Suppressor macrophage treated with lipopolysaccharide for 4 hours (primary cell): ENCODE measurements at places on chromosomes 5 and 9.

- DNase-seq, result no peak
These were observed 9.0 kb upstream of the PHF19 start for GRCh38 chr9:120885958-120886357.

- DNase-seq, result peak; percentile 37
These were observed 49.3 kb downstream of the COL15A1 start for GRCh38 chr9:98992885-98993569.

GRCh38 chr5:180212363-180213255, 3.6 kb upstream of the RASGEF1C start:
- no peak for DNase-seq

DNA sequence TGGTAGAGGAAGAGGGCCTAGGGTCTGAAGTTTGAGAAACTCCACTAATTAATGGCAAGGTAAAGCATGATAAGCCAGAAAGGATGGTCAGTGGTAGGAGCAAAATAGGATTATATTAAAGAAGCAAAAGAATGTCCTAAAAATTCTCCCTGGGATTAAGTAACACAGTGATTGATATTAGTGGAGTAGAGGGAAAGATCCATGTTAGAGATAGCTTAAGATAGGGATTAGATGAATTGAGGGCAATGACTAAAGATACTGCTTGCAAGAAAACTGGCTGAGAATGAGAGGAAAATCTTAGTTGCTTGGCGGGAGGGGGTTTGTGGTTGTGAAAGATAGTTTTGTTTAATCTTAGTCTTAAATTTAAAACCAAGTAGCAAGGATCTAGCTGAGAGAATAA, 255.6 kb downstream of the EPB41L4A start:
- no peak for DNase-seq

- no peak for DNase-seq
These were observed 22.3 kb downstream of the FABP6 start for GRCh38 chr5:160251406-160252155.

- no peak for DNase-seq
These were observed 69.5 kb downstream of the ACTBL2 start for GRCh38 chr5:57413145-57413544.

GRCh38 chr5:98941131-98941883, 12.5 kb upstream of the CHD1 start:
- peak; percentile 78 for DNase-seq

DNA sequence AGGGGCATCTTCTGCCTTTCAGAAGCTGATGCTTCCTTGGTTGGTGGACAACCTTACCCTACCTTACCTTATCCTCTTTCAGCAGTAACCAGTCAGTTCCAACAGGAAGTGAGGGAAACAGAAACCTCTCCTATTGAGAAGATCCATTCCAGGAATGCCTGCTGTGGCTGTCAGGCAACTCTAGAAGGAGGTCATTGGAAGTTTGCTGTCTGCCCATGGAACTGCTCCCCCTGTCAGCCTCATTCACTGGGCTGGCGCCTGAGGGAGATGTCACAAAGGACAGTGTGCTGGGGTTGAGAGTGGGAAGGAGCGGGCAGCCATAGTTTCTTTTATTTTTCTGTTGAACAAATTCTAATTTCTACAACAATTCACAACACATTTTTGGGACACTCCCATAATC, 54.7 kb downstream of the IRX1 start:
- DNase-seq, result no peak

DNA sequence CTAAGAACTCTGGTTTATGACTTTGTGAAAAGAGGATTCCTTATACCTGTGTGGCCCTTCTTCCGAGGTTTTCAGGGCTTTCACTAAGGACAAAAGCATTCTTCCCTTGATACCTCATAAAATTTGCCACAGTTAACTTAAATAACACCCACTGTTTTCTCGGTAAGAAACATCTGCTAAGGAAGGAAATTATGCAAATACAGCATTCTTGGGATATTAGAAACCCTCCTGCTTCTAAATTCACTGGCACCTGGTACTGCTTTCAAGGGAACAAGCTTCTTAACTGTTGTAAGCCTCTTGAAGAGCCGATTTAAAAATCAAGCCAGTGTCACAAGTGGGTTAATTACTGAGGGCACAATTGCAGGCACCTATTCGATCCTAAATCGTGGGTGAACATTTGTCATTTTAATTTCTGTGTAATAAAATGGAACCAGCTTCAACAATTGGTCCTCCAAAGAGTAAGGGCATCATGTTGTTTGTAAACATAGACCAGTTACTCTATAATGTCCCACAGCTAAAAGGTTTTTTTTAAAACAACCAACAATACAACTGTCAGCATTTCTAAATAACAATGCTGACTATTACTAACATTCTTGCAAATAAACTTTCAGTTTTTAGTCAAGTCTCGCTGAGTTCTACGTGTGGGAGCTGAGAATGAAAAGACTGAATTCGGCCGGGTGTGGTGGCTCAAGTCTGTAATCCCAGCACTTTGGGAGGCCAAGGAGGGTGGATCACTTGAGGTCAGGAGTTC, 26.6 kb downstream of the AK3 start:
- DNase-seq, result no peak

DNA sequence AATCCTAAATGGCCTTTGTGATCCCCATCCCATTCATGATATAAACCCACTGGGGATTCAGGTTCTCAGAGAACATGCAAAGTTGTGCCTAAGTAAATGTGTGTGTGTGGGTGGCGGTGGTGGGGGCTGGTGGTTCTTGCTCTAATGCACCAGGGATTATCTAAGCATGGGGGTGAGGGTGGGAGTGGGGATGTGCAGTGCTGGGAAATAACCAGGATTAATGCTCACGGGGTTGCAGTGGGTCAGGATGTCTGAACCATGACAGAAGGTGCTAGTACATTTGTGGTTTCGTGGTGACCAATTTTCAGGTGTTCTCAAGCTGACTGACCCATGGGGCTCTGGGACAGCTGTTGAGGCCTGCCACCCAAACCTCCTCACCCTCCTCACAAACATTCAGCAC, 101.0 kb downstream of the ZNF608 start:
- no peak for DNase-seq

GRCh38 chr5:45334939-45335338, 361.2 kb downstream of the HCN1 start:
- DNase-seq, result no peak

- no peak for DNase-seq
These were observed 8.9 kb upstream of the IL17B start for GRCh38 chr5:149387982-149388381.

- no peak for DNase-seq
These were observed 108.3 kb downstream of the DENND1A start for GRCh38 chr9:123821619-123822018.

DNA sequence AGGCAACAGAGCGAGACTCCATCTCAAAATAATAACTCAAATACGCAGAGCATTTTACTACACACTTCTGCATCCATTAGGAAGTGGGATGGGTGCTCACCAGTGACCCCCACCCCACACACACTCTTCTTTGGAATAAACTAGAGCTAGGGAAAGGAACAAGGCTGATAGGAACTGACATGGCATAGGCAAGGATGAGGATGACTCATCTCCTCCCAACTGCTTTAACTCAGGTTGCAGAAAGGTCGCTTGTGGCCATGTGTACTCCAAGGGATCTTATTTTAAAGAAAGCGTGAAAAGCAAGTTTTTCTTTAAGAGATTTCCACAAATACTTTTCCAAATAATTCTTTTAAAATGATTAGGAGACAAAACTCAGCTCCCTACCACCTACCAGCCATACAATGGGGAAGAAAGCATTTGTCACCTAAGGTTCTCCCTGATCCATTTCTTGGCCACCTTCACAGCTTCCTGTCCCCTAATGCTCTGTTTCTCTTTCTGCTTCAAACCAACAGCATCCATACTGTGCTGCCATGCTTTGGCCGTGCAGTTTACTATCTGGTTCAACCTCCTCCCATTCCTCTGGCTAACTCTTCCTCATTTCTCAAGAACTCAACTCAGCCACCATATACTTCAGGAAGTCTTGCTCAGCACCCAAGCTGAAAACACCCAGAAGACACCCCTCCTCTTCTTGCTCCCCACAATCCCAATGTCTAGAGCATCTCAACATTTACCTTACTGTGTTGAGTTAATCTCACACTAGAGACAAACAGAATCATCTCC, 211.9 kb downstream of the ACTL7B start:
- DNase-seq, result peak; percentile 9

- DNase-seq, result no peak
These were observed 576.9 kb downstream of the BNC2 start for GRCh38 chr9:16293610-16294009.

DNA sequence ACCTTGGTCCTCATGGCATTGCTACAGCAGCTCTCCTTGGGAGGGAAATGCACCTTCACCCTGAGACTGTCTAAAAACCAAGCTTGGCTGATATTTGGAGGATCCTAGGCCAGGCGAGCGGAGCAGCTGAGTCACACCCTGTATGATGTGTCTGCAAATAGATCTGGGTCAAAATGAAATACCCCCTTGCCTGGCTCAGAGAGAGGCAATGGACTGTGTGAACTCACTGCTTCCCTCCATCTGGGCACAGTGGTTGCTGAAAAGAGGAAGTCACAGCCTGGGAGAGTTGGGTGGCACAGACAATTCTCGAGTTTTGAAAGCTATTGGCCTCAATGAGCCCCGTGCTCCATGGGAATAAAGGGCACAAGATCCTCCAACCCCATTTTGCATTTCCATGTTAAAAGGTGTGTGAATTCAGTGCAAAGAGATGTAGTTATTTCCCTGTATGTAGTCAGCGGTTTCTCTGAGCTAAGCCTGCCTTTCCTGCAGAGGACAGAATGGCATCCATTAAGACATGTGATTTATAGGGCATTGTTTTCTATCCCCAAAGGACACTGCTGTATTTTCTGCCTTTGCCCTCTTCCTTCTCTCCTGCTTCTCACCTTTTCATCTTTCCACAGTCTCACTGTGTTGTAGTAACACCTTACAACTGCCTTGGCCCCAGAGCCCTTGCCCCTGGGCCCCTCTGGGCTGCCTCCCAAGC, 177.2 kb downstream of the GADD45G start:
- DNase-seq, result peak; percentile 95

- no peak for DNase-seq
These were observed 38.0 kb upstream of the XPA start for GRCh38 chr9:97735070-97735600.

GRCh38 chr9:38172586-38172985, 103.6 kb upstream of the SHB start:
- no peak for DNase-seq

DNA sequence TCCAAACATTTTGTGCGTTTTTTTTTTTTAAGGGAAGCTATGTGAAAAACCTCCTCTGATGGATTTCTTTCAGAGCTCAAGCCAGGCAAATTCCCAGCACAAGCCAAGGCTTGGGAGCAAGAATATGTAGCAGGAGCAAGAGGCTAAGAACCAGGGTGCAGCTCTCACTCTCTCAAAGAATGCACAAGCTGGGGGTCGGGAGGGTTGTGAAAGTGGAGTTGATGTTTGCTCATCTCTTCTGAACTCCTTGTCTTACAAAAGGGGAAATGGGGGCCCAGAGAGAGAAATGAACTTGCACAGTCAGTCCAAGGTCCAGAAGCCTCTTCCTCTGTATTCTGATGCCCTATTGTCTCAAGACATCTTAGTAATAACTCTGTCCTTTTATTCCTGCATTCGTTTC, 7.7 kb upstream of the TRAF1 start:
- peak; percentile 86 for DNase-seq

DNA sequence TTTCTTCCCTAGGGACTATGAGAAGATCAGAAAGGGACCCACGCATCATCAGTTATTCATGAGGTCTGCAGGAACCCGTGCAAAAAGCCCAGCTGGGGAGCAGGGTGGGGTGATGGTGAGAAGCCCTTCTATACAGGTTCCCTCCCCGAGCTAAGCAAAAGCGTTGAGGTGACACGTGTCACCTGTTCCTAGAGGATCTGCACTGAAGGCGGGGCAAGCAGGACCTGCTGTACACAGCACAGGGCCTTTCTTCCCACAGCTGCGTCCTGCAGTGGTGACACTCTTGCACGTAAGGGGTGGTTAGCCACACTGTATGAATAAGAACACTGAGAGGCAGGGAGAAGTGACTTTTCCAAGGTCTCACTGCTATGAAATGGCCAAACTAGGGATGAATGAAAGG, 37.2 kb upstream of the SH3PXD2B start:
- DNase-seq, result no peak

DNA sequence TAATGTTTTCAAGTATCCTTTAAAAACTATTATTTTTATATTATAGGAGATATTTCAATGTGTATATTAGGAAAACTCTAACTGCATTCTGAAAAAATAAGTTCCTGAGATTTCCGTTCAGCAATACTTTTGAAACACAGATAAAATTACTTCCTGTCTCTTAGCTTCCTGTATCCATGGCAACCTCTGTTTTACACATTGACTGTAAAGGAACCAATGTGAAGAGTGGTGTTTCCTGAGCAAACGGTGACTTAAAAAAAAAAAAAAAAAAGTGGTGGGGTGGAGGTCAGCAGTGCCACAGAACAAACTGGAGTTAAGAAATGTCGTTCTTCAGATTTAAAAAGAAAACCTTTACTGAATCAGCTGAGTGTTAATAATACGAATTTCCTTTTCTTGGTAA, at the start of gene LRRC70:
LRRC70 (plus strand) TSS at position 280 of the 400 bp plus-strand sequence. CDS start 620 bp downstream, outside the sequence.
- DNase-seq, result peak; percentile 66

DNA sequence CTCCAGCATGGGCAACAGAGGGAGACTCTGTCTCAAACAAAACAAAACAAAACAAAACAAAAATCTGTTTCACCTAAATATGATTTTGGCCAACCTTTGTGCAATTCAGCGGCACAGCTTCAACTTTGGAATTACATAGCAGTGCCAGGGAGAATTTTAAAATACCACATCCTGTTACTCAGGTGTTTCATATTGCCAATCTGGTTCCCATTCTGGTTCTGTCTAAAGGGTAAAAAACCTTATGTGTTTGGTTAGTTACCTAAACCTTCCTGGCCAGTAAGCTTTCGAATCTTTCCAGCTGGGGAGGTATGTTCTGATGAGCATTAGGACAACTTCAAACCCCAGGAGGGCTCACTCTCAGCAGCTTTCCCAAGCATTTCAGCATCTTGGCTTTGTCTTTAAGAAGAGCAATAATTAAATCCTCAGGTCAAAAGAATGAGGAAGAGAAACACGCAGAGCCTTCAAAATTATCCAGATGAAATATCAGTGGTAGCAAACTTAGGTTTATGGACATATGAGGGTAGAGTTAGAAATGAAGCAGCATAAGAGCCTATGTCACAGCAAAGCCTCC, 2.7 kb downstream of the DAB2 start:
- DNase-seq, result no peak

DNA sequence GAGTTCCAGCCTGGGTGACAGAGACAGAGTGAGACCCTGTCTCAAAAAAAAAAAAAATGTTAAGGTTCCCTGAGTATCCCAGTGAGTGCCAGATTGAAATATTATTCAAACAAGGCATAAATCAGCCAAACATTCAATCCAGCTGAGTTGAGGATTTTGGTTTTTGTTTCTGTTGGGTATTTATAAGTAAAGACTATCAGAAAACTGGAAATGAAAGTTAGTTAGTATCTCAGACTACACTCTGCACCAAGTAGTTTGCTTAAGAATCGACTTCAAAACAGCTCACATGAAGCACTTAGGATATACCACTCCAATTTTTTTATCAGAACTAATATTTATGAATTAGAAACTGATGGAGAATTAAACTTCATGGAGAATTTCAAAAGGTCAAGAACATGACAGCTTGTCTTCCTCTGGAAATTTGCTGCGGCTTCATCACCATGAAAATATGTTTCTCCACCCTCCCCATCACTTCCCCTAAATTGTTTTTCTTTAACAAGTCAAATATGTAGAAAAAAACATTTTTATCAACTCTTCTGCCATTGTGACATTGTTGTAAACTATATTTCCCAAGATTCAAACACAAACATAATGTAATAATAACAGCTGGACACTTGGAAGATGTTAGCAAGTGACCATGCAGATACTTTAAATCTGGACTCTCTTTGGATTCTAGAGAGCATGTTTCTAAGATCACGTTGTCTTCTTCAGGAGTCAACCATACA, 110.0 kb upstream of the PTGER4 start:
- peak; percentile 78 for DNase-seq

GRCh38 chr9:117392992-117393391, 21.9 kb downstream of the ASTN2 start:
- DNase-seq, result no peak
